ENCODE measurements at places on chromosomes 5 and 9. TPM values are rescaled to one million over a fixed set of nuclear protein-coding genes. Genes with fewer than 3 reads are reported as not detected.

Gene GDF9
- 2.8 TPM for total RNA-seq

DNA sequence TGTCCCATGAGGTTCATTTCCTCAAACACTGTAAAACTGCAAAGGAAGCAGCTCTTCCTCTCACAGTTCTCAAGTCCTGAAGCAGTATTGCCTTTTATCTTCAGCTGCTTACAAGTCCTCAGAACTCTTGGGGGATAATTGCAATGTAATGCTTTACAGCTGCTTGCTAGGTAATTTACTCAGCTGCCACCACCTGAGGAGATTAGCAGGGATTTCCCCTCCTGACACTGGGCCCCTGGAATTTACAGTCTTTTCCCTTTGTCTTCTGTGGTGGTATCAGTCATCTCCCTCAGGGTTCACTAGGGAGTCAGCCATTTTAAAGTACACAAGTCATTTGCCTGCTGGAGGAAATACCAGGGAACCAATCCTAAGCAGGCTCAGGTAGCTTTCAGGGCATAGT is 754.3 kb upstream of the GRAMD2B start:
- DNase-seq = no peak

DNA sequence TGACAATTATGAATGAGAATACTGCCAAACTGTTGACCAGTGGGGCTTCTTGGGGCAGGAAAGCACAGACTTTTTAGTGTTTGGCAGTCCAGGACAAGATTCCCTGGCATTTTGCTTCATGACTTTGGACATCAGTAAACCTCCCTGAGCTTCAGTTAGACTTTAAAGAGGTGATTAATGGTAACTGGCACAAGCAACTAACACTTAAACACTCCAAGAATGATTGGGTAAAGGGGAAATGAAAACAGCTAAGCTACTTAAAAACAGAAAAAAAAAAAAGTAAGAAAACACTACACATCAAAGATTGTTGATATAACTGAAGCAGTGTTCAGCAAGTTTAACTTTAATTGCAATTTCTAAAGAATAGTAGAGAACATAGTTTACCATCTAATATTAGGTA is 13.4 kb downstream of the PAIP1 start:
- no peak for DNase-seq

- DNase-seq = no peak
Observed at GRCh38 chr5:130065617-130066016, 161.4 kb downstream of the CHSY3 start.

GRCh38 chr5:80282054-80282453 is 26.2 kb upstream of the SERINC5 start:
- DNase-seq = no peak

DNA sequence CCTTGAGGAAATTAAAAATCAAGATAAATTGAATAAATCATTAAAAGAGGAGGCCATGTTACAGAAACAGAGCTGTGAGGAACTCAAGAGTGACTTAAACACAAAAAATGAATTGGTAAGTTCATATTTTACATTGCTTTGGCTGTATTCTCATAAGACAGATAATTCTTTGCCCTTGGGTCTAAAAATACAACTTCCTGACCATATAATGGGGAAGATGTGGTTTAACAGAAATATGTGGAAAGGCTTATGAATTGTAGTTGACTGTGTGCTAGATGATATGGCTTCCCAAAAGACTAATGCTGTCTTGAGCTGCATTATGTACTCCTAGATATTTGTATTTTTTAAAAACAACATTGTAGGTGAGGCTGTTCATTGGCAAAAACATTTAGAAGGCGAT is 33.1 kb downstream of the CNTRL start:
- no peak for DNase-seq
